ENCODE measurements at places on chromosomes 12 and 14. TPM values are rescaled to one million over a fixed set of nuclear protein-coding genes. Genes with fewer than 3 reads are reported as not detected.

Gene CBLN3
- total RNA-seq: 0.15 TPM

Gene SERPINA9
- total RNA-seq: not detected

- peak; percentile 13 for DNase-seq
These were observed 996 bp downstream of the SLC41A2 start for GRCh38 chr12:104956870-104957718.

DNA sequence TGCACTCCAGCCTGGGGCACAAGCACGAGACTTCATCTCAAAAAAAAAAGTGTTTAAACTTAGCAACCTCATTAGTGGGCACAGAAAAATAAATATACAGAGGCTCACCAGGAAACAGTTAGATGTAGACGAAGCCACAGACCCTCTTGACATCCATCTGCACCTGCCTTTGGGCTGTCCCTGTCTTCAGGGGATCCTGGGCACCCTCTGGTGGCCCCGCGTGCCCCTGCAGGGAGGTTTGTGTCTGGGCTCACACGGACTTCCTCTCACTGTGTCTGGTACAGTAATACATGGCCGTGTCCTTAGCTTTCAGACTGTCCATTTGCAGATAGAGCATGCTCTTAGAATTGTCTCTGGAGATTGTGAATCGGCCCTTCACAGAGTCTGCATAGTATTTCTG is 916.5 kb downstream of the TMEM121 start:
- DNase-seq: no peak
